ENCODE measurements at places on chromosomes 7 and 10.
A peak's percentile ranks its signal among the peaks of the same experiment; 100 is the strongest.

DNA sequence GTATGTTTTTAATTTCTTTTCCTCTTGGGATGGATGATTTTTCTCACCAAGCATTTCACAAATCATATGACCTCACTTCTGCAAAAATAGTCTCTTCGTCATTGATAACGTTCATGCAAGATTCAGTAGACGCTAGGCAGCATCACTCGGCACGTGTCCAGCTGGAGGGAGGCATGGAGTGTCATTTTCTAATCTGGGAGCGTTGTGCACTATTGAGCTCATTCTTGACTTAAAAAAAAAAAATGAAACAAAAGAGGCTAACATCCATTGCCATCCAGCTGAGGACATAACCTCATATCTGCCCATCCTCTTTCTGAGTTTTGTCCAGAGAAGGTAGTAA, 56.2 kb downstream of the COL17A1 start:
- no peak for DNase-seq

- no peak for DNase-seq
These were observed 130.3 kb downstream of the DNAJC1 start for GRCh38 chr10:21873198-21873597.

DNA sequence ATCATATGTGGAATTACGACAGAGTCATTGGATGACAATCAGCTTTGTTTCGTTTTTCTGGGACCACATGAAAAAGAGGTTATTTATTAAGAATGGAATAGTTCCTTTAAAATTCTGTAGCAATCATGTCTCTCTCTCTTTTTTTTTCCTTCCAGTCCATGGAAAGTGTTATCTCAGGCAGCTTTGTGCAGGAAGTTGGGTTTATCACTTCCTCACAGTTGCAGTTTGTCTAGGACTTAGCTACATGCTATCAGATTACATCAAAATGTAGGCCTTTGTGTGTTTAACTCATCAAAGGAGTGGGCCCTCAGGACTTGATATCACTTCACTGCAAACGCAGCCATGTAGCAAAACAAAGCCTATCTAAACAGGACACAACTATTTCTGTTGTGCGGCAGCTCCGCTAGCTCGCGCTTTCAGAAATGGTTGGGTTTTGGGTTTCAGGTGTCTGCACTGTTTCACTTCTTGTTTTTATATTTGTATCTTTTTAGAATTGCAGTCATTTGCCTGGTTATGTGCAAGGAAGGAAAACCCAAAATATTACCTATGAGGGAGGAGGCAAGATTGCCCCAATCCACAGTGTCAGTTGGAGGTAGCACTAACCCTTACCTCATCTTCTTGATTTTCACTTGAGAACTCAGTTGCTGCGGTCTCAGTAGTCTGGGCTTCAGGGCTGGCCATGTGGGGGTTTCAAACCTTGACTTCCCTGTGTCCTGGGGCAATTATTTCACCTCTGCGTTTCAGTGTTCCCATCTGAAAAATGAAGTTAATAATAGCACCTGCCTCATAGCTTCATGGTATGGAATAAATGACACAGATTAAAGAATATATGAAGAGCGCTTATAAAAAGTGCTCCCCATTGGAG, 66.7 kb downstream of the HHEX start:
- no peak for DNase-seq

GRCh38 chr7:136049818-136050461, 72.8 kb upstream of the MTPN start:
- no peak for DNase-seq

- DNase-seq: peak; percentile 71
These were observed 45.5 kb upstream of the TARP start for GRCh38 chr7:38318803-38319416.

DNA sequence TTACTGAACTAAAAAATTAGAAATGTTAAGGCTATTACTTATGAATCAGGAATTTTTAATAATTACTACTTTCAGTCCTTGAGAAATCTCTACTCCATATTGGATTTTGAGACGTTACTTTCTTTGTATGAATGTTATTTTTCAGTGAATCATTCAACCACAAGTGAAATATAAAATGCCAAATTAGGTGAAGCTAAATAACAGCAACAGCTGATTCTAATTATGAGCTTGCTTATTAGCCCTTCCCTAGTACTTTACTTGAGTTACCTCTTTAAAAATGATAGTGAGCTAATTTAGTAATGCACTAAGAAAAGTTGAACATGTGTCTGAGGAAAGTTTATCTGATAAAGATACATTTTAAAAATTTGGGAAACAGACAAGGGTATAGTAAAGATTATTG, 51.4 kb downstream of the PCGF5 start:
- DNase-seq: no peak

- peak; percentile 38 for DNase-seq
These were observed 52.3 kb upstream of the ENO4 start for GRCh38 chr10:116796910-116797513.

- no peak for DNase-seq
These were observed 117.6 kb upstream of the NPS start for GRCh38 chr10:127431525-127431924.

GRCh38 chr7:128129224-128129864, 98.1 kb upstream of the LRRC4 start:
- no peak for DNase-seq

DNA sequence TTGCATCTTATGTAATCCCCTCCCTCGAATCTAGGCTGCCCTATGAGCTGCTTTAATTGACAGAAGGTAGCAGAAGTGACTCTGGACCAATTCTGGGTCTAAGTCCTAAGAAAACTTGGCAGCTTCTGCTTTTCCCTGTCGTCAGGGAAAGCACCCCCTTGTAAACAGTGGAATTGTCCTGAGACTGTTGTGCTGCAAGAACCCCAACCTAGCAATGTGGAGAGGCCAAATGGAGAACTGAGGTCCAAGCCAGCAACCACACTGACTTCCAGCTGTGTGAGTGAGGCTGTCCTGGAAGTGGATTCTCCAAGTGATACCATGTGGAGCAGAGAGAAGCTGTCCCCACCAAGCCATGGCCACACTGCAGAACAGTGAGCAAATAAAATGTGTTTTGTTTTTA, 75.5 kb downstream of the ARHGAP22 start:
- DNase-seq: no peak

DNA sequence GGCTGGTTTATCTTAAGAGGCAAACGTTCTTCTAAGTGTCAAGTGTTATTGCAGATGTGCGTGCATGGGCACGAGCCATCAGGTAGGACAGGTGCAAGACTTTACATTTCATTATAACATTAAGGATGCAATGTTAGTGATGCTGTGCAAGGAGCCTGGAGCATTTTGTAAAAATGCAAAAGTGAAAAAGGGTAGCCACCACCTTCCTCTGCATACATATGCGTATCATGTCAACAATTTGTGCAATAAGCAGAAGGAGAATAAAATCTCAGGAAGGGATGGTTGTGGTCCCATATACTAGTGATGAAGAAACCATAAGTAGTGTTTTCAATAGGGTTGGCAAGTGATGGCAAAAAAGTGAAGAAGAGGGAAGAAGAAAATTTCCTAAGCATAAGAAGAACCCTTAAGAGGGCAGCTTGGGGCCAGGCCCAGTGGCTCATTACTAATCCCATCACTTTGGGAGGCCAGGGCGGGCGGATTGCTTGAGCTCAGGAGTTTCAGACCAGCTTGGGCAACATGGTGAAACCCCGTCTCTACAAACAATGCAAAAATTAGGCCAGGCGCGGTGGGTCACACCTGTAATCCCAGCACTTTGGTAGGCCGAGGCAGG, 7.5 kb downstream of the PIK3AP1 start:
- no peak for DNase-seq

DNA sequence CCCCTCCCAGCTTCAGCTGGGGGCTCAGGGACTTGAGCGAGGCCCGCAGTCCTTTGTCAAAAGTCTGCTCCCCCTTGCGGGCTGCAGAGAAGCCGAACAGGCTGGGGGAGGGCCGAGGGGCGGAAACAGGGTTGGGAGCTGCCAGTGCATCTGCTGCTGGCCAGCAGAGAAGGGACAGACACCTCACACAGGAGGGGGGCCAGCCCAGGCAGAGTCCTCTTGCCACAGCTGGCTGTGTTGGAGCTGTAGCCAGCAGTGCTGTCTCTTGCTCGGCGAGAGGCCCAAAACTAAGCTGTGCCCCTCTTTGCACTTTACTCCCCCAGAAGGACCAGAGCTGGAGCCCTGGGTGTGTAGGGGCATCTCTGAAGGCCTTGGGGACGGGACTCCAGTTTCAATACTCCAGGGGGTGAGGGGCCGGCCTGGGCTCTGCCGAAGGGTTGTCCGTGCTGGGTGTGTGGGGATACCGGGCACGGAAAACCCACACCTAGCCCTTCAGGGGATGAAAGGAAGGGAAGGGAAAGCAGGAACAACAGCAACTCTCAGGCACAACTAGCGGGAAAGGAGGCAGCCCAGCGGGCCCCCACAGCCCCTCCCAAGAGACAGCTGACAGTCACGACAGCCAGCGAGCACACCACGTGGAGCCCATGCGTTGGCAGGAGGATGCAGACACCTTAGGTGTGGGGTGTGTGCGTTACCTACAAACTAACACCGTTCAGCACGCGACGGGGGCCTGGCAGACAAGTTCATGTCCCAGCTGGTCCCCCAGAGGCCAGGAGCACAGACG, 17.8 kb downstream of the YKT6 start:
- no peak for DNase-seq

- no peak for DNase-seq
These were observed 9.9 kb downstream of the LIPA start for GRCh38 chr10:89241486-89242344.

- no peak for DNase-seq
These were observed 6.5 kb upstream of the OIT3 start for GRCh38 chr10:72887043-72887442.

DNA sequence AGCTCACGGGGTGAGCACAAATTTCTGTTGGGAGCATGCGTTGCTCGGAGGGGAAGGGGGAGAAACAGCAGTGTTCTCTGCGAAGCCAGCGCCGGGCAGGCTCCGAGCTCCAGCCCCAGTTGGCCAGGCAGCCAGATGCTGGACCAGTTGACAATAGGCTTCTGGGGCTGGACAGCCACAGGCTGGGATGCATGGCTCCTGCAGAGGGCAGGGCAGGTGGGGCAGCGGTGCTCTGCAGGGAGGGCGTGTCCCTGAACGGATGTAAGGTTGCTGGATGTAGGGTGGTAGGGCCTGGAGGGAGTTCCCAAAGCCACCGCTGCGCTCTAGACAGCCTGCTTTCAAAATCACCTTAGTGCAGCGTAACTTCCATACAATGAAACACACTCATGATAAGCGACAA, 574.9 kb downstream of the GLRX3 start:
- no peak for DNase-seq

DNA sequence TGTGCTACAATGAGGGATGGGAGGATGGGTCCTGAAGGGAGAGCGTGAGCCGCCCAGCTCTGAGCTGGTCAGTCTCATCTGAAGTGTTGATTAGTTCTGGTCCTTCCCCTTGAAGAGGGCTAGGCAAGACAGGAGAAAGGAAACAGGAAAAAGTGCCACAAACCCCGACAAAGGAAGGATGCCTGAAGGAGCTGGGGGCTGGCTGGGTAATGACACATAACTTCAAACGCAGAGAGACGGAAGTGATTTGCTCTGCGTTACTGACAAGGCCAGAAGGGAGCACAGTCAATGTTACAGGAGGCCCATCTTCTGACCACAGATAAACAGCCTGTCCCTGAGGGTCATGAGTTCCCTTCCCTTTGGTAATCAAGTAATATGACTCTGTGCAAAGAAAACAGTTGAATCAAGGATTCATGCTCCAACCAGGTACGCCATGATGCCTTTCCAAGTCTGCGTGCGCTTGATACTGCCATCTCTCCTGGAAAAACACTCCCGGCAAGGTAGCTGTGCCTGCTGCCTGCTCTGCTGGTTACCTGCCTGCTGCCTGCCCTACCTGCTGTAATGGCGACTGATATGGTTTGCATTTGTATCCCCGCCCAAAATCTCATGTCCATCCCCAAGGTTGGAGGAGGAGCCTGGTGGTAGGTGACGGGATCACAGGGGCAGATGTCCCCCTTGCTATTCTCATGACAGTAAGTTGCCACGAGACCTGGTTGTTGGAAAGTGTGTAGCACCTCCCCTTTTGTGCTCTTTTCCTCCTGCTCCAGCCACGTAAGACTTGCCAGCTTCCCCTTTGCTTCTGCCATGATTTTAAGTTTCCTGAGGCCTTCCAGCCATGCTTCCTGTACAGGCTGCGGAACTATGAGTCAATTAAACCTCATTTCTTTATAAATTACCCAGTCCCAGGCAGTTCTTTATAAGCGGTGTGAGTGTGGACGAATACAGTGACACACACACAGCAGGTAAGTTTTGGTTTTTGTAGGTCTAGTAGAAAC, 57.9 kb downstream of the GRB10 start:
- no peak for DNase-seq

DNA sequence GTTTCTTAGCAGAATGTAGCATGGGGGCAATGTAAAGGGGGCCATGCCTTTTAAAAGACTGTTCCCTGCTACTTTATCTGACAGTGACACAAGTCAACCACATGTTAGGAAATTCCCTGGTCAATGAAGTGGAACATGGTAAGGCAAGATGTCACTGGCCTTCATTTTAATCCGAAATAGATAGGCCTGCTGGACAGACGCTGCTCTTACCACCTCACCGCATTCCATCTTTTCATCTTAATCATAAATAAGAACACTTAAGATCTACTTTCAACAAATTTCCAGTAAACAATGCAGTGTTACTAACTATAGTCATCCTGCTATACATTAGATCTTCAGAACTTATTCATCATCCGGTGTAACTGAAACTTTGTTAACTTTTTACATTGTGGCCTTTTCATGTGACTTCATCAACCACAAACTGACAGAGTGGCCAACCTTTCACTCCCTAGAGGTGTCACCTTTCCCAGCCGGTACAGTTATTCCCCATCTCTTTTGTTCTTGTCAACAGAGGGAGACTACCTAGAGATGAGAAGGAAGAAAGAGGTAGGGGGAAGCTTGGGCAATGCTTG, 15.6 kb downstream of the ASB4 start:
- DNase-seq: no peak

GRCh38 chr7:4638781-4639575, 43.1 kb upstream of the FOXK1 start:
- no peak for DNase-seq

- DNase-seq: no peak
These were observed 18.4 kb downstream of the SLC18A2 start for GRCh38 chr10:117259279-117259678.

- no peak for DNase-seq
These were observed 36.4 kb downstream of the RABGEF1 start for GRCh38 chr7:66776800-66777442.

- no peak for DNase-seq
These were observed 59.7 kb upstream of the CCDC6 start for GRCh38 chr10:59965899-59966650.

GRCh38 chr10:62424026-62424425, 49.9 kb downstream of the ZNF365 start:
- DNase-seq: no peak

DNA sequence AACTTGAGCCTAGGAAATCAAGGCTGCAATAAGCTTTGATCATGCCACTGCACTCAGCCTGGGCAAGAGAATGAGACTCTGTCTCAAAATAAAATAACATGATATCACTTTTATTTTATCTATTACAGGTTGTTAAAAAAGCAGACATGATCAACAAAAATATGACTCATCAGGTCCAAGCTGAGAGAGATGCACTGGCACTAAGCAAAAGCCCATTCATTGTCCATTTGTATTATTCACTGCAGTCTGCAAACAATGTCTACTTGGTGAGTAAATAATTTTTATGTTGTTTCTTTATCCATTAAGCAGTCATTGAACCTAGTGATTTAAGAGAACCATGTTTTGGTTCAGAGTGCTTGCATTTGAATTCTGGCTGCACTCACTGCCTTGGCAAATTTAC, 3.3 kb downstream of the MASTL start:
- no peak for DNase-seq

Data from NCI-H187 (cell line).